ENCODE measurements at places on chromosomes 13 and 19. TPM values are rescaled to one million over a fixed set of nuclear protein-coding genes. Genes with fewer than 3 reads are reported as not detected.

GRCh38 chr13:55345224-55345623 lies 1795.5 kb upstream of the PRR20A start:
- DNase-seq = no peak

DNA sequence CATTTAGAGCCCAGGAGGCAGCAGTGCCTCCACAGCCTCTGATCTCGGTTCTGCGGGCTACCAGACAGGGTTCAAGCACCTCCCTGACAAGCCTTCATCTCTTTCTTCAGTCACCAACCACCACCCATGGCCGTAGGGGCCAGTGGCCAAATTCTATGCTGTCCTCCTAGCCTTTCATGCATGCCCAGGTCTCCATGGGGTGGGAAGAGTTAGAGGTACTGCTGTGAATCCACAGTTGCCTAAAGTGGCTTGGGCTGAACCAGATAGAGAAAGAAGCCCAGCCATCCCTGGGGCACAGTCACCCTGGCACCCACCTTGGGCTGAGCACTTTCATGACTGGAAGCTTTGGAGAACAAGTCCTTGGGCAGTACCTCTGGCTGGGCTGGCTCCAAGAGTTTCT lies 97.4 kb downstream of the ZDHHC20 start:
- DNase-seq = no peak

GRCh38 chr13:102212729-102213128 lies 189.1 kb downstream of the FGF14 start:
- DNase-seq = no peak

DNA sequence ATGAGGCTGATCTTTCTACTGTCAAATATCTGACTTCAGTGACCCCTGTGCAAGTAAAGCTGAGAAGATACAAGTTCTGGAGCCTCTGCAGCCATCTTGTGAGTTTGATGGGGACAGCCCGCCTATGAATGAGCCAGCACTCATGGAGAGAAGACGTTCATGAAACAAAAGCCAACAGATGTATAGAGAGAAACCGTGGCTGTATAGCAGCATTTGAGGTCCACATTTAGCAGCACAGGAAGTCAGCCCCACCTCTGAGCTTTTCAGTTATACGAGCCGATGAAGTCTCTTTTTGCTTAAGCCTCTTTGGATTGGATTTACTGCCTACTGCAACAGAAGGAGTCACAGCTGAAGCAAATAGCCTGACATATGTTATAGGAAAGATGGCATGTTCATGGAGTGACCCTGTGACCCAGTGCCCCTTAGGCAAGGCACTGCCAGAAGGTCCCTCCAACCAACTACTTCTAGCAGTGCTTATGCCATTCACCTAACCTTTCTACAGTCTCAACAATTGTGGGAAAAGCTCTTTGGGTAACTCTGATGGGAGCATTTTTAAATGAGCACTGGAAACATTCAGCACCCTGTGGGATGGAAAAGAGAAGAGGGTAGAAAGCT lies 3.5 kb upstream of the DLEU7 start:
- DNase-seq = no peak

DNA sequence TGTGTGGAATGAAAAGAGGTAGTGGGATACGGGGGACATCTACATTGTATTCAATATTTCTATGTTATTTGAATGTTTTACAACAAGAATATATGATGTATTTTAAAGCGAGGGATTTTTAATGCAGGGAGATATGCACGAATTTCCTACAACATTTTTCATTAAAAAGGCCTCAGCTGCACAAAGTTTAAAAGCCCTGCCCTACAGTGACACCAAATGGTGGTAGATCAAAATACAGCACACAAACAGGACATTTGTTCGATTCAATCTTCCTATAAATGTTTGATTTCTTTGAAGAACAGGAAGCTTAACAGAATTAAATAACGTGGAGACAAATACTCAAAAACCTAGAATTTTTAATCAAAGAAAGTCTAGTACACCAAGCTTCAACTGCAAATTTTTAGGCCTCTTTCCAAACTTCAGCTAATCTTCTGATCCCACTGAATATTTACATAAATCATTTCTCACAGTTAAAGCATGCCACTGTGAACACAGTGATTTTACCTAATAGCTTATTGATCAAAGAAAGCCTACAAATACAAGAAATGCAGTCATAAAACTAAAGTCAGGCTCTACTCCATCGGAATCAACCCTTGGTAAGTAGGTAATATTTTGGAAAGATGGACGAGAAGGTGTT lies 257.2 kb downstream of the DIAPH3 start:
- DNase-seq = peak; percentile 54

GRCh38 chr19:49333811-49334288 lies 1.4 kb upstream of the CD37 start:
- no peak for DNase-seq

DNA sequence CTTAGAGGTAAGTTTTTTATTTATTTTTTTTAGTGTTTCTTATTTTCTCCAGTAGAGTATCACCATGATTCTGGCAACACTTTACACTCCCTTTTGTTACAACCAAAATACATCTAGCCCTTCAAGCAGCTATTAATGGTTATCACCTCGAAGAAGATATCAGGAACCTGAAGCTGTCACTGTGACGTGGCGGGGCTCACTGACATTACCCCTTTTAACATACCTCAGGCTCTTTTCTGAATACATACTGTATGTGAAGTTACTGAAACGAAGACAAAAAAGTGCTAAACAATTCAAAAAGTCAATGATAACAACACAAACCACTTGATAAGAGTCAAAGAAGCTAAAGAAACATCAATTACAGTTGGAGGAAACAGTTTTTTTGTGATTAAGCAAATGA lies 1218.7 kb downstream of the EFNB2 start:
- DNase-seq = no peak

DNA sequence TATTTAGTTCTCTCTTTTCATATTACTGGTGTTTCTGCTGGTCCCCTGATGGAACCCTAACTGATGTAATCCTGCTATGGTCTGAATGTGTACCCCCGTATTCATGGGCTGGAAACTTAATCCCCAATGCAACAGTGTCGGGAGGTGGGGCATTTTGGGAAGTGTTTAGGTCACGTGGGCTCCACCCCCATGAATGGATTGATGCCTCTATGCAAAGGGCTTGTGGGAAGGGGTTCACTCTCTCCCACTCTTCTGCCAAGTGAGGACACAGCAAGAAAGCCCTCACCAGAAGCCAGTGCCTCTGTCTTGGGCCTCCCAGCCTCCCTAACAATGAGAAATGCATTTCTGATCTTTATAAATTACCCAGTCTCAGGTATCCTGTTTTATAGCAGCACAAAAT lies 21.2 kb upstream of the UBAC2 start:
- DNase-seq = no peak

DNA sequence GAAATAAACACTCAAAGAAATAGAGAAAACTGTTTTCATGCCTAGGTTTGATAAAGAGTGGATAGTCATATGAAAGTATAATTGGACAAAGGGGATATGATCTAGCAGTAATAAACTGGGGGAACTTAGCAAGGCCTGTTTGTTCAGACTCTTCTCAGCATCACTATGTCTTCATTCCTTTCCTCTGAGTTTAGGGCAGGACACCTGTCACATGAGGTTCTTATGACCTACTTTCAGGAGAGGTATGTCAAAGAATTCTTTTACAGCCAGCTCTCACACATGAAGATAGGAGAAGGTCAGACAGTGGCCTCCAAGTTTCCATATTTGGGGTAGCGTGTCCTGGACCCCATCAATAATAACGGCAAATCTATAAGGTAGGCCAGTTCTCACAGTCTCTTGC lies 11.4 kb upstream of the RFXAP start:
- DNase-seq = peak; percentile 38

DNA sequence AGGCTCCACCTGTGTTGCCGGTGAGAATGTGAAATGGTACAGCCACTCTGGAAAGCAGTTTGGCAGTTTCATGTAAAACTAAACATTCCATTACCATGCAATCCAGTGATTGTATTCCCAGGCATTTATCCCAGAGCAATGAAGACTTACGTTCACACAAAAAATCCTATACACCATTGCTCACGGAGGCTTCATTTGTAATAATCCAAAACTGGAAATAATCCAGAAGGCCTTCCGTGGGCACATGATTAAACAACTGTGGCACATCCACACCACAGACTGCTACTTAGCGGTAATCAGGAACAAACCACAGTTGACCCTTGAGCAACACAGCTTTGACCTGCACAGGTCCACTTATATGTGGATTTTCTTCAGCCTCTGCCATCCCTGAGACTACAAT lies 339.7 kb downstream of the MTUS2 start:
- no peak for DNase-seq

DNA sequence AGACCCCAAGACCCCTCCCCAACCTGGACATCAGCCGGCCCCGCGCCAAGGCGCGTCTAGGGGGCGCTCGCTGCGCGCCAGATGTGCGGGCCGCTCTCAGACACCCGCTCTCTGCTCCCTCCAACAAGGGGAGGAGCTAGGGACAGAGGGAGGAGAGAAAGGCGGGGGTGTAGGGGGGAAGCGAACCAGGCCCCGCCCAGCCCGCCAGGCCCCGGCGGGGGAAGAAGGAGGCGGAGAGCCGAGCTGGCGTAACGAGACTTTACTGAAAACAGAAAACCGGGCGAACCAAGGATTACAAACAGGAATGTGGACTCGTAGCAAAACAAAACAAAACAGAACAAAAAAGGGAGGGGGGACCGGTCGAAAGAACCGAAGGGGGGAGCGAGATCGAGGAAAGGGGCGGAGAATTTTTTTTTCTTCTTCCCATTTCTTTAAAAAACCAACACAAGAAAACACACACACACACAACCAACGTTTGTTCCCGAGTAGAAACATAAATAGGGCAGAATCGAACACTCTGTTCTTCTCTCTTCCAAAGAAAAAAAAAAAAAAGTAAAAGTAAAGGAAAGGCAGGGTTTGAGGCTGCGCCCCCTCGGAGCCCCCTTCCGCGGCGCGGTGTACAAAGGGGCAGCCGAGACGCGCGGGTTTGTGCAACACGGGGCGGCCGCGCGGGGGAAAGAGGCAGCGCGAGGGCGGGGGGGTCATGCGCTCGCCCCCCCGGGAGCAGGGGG lies 1.7 kb downstream of the JUND start:
- DNase-seq = peak; percentile 94

GRCh38 chr13:51778392-51778791 lies 25.6 kb downstream of the DHRS12 start:
- DNase-seq = no peak

GRCh38 chr19:45020071-45020470 lies 18.8 kb upstream of the CLASRP start:
- no peak for DNase-seq

DNA sequence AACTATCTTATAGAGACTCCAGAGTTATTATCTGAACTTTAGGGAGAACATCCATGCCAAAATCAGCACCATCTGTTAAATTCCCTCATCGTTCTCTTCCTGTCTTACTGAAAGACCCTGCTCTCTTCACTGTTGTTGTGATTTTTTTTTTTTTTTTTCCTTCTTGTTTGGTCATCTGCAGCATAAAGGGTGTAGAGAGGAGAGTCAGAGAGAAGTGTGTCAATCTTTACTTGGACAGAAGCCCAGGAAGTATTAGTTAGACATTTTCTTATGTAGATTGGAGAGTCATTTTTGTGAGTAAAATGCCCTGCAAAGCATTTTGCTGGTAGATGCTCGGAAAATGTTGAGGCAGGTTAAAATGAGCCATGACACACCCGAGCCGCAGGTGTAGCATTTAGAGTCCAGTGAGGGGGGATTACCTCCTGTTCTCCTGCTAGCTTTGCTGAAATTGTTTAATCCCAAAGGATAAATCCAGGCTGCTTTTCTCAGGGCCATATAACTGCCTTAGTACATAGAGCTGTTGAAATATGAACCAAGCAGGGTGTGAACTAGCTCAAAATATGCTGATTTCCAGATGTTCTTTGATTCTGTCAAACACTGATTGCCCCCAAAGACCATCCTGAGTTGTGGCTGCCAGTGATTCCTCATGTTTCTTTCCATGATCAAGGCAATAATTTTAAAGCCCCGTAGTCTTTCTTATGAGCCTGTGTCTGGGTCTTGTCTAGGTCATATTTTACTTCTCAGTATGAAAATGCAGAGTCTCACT lies 143.5 kb downstream of the DCT start:
- peak; percentile 61 for DNase-seq

DNA sequence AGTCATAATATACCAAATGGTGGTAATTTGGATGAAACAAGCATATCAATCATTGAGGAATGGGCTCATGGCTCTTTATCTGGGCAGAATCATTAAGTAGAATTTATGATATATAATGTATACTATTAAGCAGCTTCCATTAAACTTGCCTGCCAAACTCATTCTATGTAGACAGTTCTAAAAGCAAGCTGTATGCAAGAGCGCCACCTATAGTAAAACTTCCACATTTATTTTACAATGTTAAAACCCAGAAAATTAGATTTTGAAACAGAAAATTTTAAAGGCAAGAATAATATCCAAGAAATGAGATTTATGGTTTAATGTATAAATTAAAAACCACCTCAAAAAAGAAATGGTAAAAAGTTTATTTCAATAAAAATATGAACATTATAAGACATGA lies 161.5 kb downstream of the MZT1 start:
- DNase-seq = peak; percentile 20

DNA sequence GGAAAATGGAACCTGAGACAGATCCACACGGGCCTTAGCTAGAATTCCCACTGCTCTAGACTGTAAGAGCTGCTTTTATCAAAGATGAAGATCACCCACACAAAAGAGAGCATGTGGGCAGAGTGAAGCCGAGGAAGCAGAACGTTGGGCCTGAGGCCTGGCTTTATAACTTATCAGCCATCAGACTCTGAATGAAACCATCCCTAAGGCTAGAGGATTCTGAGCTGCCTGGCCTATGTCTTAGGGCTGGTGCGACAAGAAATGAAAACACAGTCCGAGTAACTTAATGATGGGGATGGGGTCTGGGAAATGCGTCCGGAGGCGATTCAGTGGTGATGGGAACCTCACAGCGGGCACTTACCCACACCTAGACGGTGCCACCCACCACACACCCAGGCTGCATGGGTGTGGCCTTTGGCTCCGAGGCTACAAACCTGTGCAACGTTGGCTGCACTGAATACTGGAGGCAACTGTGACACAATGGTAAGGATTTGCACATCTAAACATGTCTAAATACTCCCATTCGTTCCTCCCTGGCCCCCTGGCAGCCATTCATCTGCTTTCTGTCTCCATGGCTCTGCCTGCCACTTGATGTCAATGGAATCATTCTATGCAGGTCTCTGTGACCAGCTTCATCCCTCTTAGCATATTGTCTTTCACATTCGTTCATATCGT lies 62.0 kb downstream of the SLC15A1 start:
- DNase-seq = no peak

- DNase-seq = peak; percentile 19
Measured at GRCh38 chr13:59771272-59771671, 392.5 kb downstream of the DIAPH3 start.

The NR2F6 gene
- total RNA-seq = 60.0 TPM

The C1QTNF9B gene
- not detected for total RNA-seq

The CYP2F1 gene
- total RNA-seq = not detected

The GPC6 gene
- 17.0 TPM for total RNA-seq

The ALOX5AP gene
- 1.2 TPM for total RNA-seq

The MAG gene
- not detected for total RNA-seq

Data from LHCN-M2 (cell line).